ENCODE measurements at places on chromosomes 13 and 19.

- no peak for DNase-seq
These were observed 440.1 kb upstream of the NBEA start for GRCh38 chr13:34502011-34502410.

- DNase-seq, result no peak
These were observed 6.4 kb downstream of the AMER2 start for GRCh38 chr13:25165663-25166062.

DNA sequence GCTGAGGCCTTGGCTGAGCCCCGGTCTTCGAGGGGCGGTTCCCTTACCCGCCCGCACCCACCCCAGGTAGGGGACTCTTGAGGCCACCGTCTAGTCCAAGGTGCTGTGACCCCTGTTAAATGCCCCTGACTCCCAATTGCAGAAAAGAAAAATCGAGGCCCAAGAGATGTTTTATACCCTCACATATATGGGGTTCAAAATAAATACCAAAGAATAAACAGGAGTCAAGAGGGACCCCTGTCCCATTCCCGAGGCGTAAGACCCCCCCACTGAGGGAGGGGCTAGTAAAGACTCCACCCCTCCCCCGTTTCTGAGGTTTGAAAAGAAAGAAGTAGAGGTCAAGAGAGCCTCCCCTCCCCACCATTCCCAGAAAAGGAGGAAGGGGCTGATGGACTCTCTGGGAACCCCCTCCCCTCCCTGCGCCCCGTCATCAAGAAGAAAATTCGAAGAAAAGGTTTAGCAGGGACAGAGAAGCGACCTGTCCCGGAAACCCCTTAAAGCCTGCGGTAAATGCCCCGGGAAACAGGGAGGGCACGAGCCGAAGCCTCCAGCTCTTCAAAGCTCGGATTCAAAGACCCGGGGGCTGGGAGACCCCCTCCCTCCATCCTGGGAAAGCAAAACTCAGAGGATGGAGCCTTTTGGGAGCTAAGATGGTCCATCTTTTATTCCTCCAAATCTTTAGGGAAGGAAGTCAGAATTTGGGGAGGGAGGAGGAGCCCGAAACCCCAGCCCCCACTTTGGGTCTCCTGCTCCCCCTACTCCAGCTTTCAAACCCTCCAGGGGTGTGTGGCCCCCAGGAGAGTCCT is 755 bp upstream of the RAB3A start:
- no peak for DNase-seq

- DNase-seq, result peak; percentile 72
These were observed 5.5 kb upstream of the EMP3 start for GRCh38 chr19:48319647-48320541.

- DNase-seq, result no peak
These were observed 126.6 kb upstream of the MCF2L start for GRCh38 chr13:112842343-112842856.

DNA sequence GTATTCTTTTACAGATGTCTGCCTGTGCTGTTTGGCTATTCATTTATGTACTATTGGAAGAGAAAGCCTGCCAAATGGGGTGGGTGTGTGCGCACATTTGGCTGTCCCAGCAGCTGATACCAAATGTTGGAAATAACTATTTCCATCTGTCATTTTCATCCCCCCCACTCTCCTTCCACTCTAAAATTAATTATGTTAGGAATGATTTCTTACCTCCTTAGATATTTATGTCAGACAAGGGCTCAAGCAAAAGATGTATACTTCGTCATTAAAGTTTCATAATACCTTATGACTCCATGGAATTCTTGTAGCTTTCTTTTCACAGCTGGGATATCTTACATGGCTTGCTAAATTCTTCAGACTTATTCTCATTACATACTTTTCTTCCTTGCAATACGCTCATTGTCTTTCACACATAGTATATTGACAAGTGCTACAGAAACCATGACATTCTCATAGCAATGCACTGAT is 18.6 kb downstream of the ITM2B start:
- DNase-seq, result no peak

GRCh38 chr13:26682606-26683005 is 78.0 kb downstream of the GPR12 start:
- no peak for DNase-seq

DNA sequence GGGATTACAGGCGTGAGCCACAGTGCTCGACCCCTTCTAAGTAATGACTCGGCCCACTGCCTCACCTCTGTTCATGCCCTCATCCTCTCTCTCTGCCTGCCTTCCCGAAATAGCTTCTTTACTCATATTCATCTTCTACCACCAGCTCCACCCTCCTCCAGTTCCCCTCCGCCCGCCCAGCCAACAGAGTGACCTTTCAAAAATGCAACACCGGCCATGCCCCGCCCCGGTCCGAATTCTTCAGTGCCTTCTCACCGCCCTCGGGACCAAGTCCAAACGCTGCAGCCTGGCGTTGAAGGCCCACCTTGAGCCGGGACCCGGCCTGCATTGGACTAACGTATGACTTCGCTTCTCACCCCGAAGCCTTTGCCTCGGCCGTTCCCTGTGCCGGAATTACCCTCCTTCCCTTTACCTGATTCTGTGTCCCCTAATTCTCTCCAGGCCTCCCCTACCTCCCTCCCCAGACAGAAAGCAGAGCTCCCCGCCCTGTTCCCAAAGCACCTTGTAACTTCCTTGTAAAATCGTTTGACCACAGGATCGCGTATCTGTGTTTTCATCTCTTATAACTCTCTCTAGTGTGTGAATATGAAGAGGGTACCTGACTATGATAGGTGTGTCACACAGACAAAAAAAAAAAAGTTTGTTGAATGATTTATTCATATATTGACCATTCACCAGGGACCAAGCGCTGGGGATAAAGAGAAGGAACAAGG is 8.1 kb upstream of the MUC16 start:
- DNase-seq, result no peak

DNA sequence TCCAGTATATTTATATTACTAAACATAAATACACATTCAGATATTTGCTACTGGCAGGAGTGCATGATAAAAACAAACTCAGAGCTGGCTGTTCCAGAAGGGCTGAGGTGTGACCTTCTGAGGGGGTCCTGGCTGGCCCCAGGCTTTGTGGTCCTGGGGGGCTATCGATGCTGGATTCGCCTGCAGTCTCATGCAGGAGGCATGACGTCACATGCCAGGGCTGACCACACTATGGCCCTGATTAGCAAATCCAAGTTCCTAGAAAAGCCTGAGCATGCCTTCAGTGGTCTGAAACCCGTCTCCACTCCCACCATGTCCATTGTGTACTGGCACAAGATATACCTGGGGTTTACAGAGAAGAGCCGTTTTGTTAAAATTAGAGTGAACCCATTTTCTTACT is 97.9 kb downstream of the KL start:
- DNase-seq, result no peak

DNA sequence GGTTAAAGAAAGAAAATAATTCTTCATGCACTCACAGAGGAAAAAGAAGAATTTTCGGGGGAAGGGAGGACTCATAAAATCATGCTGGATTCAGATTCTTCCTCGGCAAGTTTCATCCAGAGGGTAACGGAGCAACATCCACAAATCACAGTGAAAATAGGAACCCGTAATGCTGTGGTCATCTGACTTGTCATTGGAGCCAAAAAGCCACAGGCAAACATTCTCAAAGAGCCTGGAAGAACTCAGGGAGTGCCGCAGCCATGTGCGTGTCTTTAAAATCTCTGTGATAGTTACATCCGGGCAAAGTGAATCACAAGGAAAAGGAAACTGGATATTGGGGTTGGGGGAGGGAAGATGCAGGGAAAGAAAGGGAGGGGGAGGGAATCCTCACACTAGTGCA is 33.0 kb upstream of the VSTM2B start:
- no peak for DNase-seq

- DNase-seq, result no peak
These were observed 9.2 kb downstream of the ZNF223 start for GRCh38 chr19:44061038-44061437.

- DNase-seq, result no peak
These were observed 449.8 kb downstream of the PCDH17 start for GRCh38 chr13:58081301-58081820.

GRCh38 chr19:31220540-31220939 is 128.7 kb downstream of the TSHZ3 start:
- DNase-seq, result no peak

DNA sequence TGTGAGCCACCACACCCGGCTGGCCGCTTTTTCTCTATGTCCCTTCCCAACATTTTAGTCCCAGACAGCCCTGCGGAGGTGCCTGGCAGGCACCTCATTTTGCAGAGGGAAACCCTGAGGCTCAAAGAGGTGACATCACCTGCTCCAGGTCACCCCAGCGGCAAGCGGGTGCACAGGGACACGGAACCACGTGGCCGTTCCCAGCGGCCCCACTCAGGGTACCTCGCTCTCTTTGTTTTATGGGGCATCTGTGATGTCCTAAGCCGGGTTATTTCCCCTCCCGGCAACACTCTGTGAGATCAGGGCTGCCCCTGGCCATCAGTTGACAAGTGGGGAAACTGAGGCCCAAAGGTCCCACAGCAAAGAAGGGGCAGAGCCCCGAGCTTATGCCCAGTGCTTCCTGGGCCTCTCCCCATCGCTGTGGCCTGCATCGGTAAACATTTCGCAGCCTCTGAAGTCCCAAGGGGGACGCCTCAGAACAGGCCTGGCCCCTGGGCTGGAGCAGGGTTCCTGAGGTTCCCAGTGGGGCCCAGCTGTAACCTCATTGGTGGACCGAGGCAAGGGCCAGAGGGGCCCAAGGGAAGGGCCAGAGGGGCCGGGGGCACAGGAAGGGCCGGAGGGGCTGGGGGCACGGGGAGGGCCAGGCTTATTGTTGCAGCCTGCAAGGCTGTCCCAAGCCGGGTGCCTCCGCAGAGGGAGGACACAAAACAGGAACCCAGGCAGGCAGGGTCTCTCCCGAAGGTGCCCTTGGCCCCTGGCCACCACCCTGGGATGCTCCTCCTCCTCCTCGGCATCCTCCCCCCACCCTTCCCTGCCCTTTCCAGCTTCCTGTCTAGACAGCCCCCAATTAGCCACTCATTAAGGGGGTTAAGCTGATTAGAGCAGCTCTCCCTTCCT is 39.0 kb downstream of the SMIM24 start:
- no peak for DNase-seq

DNA sequence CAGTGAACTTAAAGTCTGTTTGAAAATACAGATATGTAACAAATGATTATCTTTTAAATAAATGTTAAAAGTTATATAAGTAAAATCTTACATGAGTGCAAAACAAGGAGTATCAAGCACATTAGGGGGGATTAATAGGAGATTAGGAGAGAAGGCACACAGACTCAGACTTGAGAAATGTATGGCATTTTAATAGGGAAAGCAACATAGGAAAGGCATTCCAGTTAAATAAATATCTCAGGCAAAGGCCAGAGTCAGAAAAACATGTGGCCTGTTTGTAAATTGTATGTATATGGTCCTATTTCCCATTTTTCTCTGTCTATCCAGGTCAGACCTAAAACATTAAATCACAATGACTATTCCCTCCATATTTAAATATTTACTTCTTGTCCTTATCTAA is 462.7 kb downstream of the GPC6 start:
- no peak for DNase-seq

GRCh38 chr19:49906879-49907564 is 10.3 kb upstream of the IL4I1 start:
- DNase-seq, result no peak

GRCh38 chr19:13005861-13006370 is 10.6 kb downstream of the NFIX start:
- no peak for DNase-seq

DNA sequence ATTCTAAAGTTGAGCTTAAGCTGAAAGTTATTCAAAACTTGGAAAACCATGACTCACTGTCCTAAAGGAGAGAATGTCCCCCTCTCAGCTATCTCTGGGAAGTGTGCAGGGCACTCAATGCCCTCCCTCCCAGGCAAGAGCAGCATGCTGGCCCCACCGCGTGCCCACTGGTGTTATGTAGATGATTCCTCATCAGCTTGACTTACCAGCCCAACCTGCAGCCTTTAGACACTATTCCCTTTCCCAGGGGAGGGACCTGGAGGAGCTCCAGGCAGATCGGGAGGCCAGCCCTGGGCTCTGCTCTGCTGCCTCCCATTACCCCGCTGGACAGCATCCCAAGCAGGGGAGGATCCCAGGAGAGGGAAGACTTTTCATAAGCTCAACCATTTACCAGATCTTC is 124.6 kb downstream of the FGF14 start:
- DNase-seq, result no peak

GRCh38 chr19:11155373-11156120 is at the start of gene SPC24:
Gene SPC24 (minus strand): TSS chr19:11155782. CDS start chr19:11155776, 6 bp downstream.
- peak; percentile 94 for DNase-seq

DNA sequence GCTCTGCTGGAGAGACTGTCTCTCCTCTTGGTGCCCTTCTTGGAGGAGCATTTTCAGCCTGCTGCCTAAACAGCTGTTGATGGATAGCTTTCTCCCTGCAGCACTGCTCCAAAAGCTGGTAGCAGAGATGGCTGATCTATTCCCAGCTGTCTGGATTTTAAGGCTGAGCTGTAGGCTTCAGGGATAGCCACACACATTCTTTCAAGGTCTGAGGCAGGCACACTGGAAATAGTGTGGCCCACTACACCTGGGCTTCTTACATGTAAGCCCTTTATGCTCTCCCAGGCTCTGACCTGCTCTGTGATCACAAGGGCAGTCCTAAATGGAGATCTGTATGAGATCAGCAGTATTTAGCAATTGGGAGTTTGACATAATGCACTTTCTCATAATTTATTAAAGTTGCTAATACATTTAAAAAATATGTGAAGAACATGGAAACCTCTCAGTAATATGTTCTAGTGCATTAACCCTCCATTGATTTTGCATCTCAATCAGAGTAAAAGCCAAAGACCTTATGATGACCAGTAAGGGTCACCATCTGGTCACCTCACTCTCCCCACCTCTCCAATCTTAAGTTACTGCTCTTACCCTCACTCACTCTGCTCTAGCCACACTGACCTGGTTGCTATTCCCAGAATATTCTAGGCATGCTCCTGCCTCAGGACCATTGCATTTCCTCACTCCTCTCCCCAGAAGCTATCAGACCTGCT is 91.6 kb downstream of the MBNL2 start:
- no peak for DNase-seq

- DNase-seq, result no peak
These were observed 18.6 kb upstream of the COG3 start for GRCh38 chr13:45446181-45446580.

GRCh38 chr19:51777570-51778462 is 16.8 kb downstream of the FPR2 start:
- peak; percentile 80 for DNase-seq

DNA sequence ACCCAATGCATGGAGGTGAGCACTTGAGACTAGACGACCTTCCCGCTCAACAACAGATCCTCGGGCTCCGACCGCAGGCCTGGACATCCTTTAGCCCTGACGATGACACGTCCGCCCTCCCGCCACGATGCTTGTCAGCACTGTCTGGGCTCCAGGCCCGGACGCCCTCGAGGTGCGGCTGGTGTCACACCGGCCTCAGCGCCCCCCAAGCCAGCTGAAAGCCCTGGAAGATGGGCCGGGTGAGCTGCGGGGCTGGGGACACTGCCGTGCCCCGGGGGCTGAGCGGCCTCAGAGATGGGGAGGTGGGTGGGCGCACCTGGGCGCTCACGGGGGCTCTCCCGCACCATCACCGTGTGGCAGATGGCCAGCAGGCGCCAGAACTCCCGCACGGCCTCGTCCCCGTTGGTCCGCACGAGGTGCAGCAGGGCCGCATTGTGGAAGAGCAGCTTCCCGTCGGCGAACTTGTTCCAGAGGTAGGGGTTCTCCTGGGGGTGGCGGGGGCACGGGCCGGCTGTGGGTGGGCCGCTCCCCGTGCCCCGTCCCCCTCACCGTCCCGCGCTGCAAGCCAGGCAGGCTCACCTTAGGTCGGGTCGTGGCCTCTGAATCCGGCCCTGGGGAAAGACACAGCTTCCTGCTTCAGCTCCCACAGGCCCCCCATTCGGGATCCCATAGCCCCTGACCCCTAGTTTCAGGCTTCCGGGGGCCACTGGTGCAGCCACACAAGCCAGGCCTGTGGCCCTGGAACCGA is 15.5 kb downstream of the ATP8B3 start:
- peak; percentile 26 for DNase-seq

GRCh38 chr13:52994051-52994450 is 34.6 kb upstream of the OLFM4 start:
- no peak for DNase-seq

All from CD4-positive, alpha-beta T cell (primary cell).